Activated naive CD4-positive, alpha-beta T cell treated with Interleukin-2 at 50 U/mL for 16 hours (primary cell): ENCODE measurements at places on chromosomes 3 and 15.

GRCh38 chr15:99589801-99590200 lies 24.0 kb downstream of the MEF2A start:
- DNase-seq: no peak

DNA sequence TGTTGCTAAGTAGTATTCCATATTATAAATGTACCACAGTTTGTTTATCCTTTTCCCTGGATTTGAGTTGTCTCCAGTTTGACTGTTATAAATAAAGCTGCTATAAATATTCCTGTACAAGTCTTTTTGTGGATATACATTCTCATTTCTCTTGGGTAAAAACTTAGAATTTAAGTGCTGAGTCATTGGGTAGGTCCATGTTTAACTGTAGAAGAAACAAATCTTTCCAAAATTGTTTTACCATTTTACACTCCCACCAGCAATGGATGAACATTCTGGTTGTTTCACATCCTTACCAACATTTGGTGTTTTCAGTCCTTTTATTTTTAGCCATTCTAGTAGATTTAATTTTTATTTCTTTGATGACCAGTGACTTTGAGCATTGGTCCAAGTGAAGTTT lies 74.0 kb upstream of the TNFAIP8L3 start:
- no peak for DNase-seq

DNA sequence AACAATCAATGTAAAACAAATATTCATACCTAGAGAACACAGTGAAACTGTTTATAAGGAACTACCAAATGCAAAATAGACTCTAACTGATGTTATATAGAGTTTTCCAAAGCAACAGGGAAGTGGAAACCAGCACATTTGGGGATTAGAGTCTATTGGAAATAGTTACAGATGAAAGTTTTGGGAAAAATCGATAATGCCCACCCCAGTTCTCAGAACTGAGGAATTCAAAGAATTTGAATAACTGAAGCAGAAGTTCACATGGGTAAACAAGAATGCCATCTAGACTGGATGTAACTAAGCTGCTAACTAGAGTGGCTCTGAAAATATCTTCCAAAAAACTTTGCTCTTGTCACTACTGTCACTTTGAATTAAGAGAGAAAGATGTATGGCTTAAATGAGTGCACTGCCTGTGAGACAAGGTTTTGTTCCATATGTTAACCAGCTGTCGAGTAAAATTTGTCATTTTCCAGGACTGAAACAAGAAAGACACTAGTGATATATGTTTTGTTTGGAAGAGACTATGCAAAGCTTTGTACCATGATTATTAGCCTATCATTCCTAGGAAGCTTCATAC lies 9.2 kb upstream of the DENND4A start:
- DNase-seq: no peak

DNA sequence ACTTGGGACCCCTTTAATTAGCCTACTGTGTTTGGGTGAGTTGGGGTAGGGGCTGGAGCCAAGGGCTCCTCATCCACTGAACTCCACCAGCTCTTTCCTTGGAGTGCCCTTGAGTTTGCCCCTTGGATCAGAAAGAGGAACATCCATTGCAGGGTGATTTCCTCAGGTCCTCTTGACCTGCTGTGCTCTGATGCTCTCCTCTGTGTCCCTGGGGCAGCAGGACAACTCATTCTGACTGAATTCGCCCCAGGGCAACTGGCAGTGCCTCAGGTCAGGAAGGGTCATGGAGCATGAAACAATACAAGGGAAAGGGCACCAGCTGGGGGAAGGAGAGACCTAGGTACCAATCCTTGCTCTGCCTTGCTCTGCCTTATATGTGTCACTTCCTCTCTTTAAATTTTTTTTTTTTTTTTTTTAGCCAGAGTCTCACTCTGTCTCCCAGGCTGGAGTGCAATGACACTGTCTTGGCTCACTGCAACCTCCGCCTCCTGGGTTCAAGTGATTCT lies 47.8 kb downstream of the BSN start:
- no peak for DNase-seq

GRCh38 chr15:67042551-67043142 lies 22.8 kb upstream of the SMAD3 start:
- DNase-seq: no peak

DNA sequence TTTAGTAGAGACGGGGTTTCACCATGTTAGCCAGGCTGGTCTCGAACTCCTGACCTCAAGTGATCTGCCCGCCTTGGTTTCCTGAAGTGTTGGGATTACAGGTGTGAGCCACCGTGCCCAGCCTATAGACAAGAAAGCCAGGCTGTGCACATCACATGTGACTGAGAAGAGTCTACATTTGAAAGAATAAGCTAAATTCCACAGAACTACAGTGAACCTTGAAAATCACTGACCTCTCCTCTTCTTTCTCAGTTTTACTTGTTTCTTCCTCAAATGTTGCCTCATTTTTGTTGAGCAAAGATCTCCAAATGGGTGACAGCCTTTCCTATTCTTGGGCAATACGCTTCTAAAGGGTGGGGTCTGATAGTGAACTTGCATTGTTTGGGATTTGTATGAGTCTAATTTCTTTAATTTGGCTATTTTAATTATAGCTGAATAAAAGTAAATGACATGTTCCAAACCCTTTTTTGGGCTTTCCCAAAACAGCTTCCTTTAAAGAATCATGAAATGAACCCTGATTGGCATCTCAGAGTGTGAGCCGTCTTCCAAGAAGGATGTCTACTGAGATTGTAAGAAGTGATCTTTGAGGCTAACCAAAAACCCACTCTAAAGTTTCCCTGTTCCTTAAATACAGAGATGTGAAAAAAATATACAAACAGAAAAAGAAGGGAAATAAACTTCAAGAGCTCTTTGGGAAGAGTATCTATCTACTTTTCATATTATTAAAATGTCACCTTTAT lies 21.6 kb upstream of the SPTBN5 start:
- no peak for DNase-seq

- peak; percentile 56 for DNase-seq
These were observed 25.3 kb downstream of the ANP32A start for GRCh38 chr15:68795298-68795848.

DNA sequence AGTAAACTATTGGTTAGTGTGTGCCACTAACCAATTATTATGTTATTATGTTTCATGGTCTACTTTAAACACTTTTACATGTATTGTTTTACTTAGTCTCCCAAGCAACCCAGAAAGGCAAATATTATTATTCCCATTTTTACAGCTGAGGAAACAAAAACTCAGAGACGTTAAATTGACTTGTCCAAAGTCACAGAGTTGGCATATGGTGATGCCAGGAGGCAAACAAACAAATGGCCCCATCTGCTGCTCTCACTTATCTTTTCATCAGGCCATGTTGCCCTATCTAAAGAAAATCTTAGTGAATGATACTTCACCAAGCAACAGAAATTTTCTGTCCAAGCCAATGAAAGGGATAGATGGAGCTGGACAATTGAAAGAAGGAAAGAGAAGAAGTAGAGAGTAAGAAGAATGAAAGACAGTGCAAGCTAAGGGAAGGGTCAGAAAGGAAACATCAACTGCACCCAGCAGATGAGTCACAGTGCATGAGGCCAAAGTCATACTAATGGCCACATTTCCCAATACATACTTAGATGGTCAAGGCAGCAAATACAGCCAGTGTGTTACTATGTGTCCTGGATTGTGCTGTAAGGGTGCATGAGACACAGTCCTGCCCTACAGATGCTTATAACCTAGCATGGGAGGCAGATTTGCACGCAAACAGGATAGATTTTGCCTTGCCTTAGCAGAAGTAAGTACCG lies 266.9 kb downstream of the KCNMB2 start:
- no peak for DNase-seq

- DNase-seq: peak; percentile 65
These were observed 14.3 kb downstream of the SMC4 start for GRCh38 chr3:160413613-160414248.

DNA sequence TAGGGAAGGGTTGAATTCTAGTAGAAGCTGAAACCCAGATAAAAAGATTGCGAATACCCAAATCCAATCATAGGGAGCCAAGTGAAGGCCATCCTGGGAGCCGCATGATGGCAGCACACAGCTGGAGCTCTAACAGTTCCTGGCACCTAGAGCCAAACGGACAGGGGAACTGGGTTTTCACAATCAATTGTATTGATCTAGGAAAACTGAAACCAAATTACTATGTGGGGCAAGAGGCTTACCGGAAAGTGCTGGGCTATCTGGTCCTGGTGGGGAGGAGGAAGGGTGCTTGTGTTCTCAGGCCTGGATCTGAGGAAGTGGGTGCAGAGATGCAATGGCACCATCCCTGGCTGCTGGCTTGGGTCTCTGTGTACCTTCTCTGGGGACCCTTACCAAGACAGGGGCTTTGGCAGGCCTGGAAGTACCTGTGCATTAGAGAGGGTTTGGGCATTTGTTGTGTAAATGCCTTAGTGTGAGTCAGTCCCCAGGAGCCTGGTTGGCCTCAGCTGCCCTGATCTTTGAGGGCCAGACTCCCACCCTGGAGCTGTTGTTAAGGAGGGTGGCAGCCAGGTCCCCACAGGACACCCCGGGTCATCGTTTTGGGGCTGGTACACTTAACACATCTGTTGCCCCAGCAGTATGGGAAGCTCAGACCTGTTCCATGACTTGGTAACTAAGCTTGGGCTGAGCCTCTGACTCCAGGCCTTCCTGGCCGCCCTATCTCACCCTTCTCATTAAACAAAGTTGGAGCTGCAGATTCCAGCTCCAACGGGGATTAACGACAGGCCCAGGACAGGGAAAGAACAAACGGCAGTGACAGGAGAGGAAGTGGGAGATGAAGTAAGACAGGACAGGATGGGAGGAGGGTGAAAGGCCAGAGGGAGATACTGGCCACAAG lies 8.9 kb upstream of the FURIN start:
- DNase-seq: no peak

DNA sequence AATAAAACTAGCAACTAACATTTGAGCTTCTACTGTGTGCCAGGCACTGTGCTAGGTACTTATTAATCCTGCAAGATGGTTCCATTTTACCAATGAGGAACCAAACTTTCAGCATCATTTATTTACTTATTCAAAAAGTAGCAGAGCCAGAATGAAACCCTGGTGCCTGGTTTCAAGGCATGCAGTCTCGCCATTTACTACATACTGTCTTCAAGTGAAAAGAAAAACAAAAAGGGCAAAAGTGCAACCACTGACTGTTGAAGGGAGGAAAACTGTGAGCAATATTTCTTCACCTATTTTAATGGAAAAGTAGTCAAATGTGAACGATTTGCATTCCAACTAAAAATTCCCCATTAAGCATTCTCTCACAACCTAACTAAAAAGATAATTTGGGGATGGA lies 8.7 kb downstream of the DCUN1D1 start:
- DNase-seq: no peak

- DNase-seq: peak; percentile 69
These were observed 72.6 kb downstream of the MYO1E start for GRCh38 chr15:59299929-59300617.

DNA sequence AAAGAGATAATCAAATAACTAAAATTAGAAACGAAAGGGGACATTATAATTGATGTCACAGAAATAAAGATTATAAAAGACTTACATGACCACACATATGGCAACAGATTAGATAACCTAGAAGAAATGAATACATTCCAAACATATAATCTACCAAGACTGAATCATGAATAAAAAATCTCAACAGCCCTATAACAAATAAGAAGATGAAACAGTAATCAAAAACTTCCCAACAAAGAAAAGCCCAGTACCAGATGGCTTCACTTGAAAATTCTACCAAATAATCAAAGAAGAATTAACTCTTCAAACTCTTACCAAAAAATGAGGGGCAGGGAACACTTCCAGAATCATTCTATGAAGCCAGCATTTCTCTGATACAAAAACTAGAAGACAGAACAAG lies 11.8 kb downstream of the TOP2B start:
- no peak for DNase-seq

DNA sequence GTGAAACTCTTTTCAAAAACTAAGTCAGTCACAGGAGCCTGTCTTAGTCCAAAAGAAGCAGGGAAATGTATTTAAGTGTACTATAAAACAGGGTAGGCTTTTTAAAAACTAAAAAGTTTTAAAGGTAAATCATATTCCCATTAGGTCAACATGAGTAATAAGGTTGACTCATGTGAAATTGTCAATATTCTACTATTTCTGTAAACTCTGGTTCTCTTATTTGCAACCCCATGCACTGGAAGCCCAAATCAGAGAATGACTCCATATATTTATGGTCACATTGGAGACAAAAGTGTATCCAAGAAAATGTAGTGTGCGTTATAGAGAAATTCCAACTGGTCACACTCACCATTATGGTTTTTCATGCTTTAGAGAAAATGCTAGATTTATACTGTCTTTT lies 600.3 kb upstream of the TGFBR2 start:
- no peak for DNase-seq

DNA sequence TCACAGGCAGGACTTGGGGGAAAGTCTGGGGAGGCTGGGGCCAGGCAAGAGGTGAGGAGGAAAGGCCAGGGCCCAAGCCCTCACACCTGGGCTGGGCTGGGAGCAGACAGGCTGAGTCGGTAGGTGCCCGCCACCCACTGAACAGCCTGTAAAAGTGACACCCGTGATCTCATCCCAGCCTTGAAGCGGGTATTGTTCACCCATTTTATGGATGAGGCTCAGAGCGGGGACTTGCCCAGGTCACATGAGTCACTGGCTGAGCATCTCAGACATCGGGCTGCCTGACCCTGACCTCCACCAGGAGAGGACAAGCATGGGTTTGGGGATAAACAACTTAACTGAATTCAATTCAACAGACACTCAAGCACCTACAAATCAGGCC lies 52.0 kb upstream of the CTSH start:
- no peak for DNase-seq

DNA sequence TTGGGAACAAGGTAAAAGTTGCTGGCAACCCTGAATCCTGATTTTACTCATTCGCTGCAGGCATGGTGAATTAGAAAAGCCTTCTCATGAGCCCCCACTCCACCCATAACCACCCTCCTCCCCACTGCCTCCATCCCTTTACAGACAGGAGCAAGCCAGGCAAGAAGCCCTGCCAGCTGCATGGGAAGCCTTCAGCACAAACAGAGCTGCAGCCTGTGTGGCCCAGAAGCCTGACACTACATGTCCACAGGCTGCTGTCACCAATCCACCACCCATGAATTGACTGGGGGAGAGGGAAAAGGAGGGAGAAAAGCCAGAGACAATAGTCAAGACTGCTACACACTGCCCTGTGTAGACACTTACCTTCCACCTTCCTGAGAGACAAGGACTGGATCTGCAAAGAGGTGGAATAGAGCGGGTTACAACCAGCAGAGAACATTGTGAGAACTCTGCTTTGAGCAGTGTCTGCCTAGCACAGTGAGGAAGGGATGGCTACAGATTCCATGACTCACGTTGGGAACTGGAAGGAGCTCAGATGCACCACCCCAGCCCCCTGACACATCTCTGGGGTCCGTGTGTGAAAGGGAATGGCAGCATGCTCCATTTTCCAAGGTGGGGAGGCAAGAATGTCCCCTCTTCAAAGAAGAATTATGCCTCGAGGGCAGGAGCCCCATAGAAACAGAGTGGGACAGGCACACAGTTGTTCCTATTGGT lies 33.9 kb downstream of the DZIP1L start:
- no peak for DNase-seq

- DNase-seq: peak; percentile 86
These were observed at the start of gene KAT2B for GRCh38 chr3:20039765-20040547. Gene KAT2B (plus strand): TSS chr3:20040446. CDS start chr3:20040478, 32 bp downstream.

- DNase-seq: no peak
These were observed 404.4 kb upstream of the MDFIC2 start for GRCh38 chr3:70716832-70717231.
